ENCODE measurements at places on chromosomes 11 and 22.

- DNase-seq: peak; percentile 30
Observed at GRCh38 chr11:120061036-120061760, 76.7 kb downstream of the TRIM29 start.

- DNase-seq: peak; percentile 77
Observed at GRCh38 chr11:62694455-62695167, 5.3 kb upstream of the LRRN4CL start.

GRCh38 chr11:76734456-76735420 lies 48.4 kb upstream of the TSKU start:
- DNase-seq: no peak

DNA sequence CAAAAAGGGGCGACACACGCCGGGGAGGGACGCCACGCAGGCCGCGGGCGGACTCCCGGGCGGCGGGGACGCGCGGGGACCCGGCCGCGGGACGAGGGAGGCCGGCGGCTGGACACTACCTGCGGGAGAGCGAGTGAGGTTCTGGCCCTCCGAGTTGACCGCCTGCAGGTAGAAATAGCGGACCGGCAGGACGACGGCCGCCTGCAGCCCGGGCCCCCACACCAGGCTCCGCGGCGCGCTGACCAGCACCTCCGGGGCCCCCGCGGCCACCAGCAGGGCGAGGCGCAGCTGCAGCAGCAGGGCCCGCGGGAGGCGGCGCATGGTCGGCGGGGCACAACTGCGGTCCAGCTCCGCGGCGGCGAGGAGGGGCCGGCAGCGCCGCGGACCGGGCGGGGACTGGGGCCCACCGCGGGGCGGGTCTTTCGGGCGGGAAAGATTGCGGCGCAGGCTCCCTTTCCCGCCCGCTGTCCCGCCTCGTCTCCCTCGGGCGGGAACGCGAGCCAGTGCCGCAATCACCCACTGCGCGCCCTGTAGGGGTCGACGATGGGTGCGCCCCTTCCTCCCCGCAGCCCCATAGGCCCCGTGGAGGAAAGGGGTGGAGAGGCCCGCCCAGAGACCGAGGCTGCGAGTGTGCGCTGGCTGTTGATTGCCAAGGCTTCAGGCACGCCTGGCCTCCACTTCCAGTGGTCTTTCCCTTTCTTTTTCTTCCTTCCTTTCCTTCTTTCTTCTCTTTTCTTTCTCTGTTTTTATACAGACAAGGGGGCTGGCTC lies at the start of gene POGLUT3:
Gene POGLUT3 (minus strand): TSS at position 339 of the 770 bp plus-strand sequence. CDS start 18 bp downstream, at position 321.
- DNase-seq: peak; percentile 76

- no peak for DNase-seq
Observed at GRCh38 chr11:113147249-113147648, 167.1 kb upstream of the TTC12 start.

DNA sequence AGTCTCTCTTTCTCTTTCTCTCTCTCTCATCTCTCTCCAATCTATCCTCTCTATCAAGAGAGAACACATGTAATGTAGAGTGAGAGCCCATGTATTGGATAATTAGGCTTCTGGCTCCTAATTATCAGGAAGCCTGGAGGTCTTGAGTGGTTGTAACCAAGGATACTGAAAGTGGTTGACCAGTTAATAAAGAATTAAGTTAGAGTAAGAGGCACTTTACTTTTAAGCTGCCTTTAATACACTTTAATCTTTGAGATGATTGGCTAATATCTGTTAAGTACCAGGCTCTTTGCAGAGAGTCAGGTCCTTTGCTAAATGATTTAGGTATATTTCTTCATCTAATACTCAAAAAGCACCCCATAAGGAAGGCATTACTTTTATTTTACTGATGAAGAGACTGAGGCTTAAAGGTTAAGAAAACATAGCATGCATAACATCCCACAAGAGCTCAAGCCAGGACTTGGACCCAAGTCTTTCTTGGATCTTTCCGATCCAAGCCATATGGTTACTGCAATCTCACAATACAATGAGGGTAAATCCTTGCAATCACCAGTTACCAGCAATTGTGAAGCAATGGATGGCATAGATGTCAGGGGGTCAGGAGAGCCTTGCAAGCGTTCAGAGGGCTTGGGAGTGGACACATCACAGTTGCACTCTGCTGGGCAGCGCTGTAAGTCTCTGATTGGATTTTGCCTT lies 22.1 kb downstream of the CD44 start:
- no peak for DNase-seq
